Effector CD4-positive, alpha-beta T cell (primary cell): ENCODE measurements at places on chromosomes 6 and 20.
A peak's percentile ranks its signal among the peaks of the same experiment; 100 is the strongest.

DNA sequence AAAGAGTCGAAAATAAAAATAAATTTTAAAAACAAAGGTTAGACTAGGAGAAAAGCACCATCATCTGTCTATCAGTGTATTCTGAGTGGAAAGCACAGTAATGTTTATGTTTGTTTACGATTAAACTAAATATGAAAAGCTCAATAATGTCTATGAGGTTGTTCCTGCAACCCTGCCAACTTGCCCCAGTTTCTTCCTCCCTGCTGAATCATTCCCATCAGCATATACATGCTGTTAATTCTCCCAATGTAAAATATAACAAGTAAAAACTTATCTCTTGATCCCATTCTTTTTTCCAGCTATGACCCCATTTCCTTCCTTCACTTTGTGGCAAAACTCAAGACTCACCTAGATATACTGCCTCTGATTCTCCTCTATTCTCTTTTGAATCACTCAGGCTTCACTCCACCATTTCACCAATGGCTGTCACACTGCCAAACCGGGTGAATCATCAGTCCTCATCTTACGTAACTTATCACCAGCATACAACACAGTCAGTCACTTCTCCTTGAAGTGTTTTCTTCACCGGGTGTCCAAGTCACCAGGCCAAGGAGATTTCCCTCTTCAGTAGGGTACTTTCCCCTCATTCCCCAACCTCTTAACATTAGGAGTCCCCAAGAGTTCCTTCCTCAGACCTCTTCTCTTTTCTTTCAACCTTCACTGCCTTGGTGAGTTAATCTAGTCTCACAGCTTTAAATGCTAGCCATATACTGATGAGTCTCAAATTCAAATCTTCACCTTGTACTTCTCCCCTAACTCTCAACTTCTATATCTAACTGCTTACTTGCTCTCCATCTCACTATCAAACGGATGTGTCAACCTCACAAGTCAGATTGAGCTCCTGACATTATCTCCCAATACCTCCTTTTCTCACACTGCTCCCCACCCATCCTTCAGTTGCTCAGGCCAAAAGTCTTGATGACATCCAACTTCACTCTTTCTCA lies 6.2 kb downstream of the TMEM242 start:
- DNase-seq, result no peak

GRCh38 chr6:1596088-1596852 lies 13.4 kb upstream of the FOXC1 start:
- peak; percentile 49 for DNase-seq

DNA sequence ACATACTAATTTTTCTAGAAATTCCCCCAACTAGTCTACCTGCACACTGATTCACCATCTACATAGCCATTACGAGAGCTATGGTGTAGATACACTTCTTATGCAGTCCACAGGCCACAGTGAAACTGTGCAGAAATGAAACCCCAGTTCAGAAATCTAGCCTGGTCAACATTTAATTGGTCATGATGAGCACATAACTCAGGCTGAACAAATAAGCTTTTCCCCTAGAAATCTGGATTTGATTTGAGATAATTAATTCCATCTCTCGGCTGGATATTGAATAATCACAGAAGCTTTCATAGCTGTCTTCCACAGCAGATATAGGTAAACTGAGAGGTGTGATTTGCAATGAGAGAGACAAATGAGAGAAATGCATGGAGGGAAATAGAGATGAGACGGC lies 22.6 kb upstream of the TINAG start:
- DNase-seq, result no peak

GRCh38 chr6:7106752-7107577 lies 796 bp upstream of the RREB1 start:
- peak; percentile 51 for DNase-seq

- no peak for DNase-seq
Measured at GRCh38 chr6:161134550-161135298, 139.1 kb downstream of the AGPAT4 start.

DNA sequence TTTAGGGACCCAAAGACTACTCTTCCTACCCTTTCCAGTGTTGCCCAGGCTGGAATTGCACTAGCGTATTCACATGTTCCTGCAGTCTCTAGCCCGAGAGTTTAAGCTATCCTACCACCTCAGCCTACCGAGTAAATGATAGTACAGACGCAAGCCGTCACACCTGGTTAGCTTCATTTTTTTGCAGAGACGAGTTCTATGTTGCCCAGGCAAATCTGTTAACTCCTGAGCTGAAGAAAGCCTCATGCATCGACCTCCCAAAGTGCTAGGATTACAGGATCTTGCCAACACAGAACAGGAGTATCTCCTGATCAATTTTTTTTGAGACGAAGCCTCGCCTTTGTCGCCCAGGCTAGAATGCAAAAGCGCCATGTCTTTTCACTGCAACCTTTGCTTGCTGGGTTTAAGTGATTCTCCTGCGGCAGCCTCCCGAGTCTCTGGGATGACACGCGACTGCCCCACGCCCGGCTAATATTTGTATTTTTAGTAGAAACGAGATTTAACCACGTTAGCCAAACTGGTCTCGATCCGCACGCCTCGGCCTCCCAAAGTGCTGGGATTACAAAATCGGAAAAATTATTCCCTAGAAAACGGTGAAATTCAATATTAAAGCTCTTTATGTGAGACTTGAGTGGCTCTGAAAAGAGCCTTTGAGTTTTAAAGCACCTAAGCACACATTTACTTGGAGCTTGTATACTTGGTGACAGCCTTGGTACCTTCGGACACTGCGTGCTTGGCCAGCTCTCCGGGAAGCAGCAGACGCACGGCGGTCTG lies 128.5 kb downstream of the HFE start:
- no peak for DNase-seq

GRCh38 chr6:33934731-33935270 lies 131.0 kb upstream of the MLN start:
- no peak for DNase-seq

DNA sequence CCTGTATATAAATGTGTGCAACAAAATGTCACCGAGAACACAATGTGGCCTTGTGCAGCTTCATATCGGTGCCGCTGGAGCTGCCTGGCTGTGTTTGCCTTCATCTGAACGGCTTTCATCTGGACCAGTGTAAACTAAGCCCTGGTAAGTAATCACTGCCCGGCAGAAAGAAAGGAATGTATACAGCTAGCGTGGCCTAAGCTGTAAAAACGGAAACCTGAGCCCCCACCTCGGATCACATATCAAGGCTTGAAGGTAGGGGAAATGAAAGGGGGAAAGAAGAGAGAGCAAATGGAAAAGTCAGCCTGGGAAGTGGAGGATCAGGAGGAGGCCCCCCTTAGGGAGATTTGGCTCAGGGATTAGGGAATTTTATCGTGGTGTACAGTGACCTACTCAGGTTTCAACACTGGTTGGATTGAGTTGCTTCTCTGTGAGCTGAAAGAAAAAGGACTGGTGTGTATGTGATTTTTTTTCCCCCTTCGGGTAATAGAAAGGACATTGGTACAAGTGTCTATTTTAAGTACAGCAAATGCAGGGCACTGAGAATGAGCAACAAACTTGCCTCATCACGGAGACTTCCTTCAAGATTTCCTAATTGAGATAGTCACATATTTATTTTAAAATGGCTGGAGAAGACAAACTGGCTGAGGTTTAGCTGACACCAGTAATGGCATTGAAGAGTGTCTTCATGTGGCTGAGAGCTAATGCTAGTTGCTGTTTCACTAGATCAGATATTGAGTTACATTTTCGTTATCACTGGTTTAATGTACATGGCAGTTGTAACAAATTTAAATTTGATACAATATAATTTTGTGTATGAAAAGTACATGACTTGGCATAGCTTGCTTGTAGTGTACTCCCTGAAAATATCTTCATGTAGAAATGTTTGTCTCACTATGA lies 3.5 kb downstream of the SOBP start:
- DNase-seq, result no peak

DNA sequence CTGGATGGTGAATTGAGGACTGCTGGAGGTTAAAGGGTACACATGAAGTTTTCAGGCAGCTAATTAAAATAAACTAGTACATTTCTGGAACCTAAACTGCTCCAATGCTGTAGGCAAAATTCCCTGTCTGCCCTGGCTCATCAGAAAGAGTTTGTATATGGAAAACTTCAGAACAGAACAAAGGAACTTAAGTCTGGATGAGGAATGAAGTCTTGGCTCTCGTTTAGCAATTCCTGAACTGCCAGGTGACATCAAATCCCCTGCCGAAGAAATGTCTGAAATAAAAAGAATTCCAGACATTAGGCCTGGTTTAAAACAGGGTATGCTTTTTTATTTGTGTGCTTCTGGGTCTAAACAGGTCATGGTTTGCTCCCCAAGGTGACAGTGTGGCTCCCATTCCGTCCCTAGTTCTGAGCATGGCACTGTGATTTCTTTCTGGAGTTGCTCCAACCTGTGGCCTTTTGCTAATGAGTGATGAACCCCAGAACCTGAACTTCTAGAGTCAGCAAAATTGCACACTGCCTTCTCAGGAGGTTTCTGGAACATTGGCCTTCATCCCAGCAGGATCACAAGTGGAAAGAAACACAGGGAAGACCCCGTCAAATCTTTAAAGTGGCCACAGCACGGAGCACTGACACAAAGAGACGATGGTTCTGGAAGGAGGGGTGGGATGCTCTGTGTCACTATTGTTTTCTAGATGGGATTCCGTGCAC lies 129.4 kb upstream of the NAA20 start:
- DNase-seq, result no peak

DNA sequence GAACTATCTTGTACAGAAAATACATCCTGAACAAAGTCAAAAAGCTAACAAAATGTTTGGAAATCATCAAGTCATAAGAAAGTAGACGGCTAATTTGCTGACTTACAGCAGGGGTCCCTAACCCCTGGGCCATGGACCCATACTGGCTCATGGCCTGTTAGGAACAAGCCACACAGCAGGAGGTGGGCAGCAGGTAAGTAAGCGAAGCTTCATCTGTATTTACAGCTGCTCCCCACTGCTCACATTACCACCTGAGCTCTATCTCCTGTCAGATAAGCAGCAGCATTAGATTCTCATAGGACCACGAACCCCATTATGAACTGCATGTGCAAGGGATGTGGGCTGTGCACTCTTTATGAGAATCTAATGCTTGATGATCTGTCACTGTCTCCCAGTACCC lies 115.5 kb downstream of the CDK19 start:
- no peak for DNase-seq

DNA sequence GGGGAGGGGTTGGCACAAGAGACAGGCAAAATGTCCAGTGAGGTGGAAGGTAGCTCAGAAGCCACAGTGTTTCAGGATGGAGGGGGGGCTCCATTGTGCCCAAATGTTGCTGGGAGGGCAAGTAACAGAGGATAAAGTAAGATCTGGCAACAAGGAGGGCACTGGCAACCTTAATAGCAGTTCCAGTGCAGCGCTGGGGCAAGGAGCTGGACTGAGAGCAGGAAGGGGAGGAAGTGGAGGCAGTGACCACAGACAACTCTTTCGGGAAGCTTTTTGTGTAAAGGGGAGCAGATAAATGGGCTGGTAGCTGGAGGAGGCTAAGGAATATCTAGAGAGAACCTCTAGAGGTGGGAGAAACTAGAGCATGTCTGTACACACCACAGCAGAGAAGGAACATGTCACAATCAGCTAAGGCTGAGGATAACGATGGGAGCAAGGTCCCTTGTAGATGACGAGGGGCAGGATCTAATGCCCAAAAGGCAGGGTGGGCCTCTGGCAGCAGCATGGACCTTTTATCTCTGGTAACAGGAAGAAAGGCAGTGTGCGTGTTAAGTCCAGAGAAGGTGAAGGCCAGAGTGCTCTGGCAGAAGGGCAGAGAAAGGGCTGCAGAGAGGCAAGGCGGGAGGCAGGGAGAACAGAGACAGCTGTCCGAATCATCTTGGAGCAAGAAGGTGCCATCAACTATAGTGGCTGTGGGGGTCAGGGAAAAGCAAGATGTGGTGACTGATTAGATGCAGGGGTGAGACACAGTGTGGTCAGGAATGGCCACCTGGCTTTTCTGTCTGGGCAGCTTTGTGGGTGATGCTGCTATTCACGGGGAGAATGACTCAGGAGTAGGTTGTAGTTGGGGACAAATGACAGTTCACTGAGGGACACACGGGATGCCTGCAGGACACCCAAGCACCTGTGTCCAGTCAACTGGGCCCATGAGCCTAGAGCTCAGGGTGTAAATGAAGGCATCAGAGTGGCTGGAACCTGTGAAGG lies 17.4 kb downstream of the TMEM242 start:
- no peak for DNase-seq

DNA sequence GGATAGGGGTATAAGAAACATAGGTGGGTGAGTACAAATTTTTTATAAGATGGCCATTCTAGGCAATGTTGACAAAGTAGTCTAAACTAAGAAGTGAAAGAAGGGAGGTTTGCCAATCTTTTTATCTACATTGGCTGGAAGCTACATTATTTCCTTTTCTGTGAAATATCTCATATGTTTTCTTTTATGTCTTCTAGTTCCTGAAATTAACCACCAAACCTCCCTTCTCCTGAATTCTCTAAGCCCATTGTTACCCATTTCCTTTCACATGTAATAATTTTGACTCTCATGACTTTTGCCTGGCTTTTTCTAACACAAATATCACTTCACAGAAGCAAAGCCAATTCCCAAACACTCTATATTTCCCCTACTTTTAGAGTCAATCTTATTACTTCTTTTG lies 496.2 kb upstream of the JAG1 start:
- DNase-seq, result no peak

DNA sequence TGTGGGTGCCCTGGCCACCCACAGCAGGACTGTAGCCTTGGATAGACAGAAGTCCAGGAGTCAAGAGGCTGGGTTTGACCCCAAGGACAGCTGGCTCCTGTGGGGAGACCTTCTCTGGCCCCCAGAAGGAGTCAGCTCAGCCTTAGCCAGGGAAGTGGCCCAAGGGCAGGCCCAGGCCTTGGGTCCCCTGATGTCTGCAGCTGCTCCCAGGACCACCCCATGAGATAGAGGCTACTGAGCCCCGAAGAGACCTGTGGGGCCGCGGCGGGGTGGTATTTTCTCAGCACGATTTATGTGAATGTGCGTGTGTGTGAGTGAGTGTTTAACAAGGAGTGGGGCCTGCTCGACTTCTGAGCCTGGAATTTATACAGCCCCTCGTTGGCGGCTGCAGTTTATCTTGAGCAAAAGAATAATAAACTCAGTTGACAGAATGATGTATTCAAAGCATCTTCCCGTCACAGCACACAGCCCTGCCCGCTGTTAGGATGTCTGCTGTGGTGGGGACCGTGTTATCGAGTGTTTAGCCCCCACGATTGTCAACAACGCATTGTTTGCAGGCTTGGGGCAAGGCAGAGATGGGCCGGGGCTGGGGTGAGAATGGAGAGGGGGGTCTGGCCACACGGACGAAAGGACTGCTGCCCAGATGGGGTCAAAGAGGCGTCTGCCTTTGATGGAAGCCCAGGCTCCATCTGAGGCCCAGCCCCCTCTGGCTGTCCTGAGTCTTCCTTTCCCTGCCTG lies 163.3 kb downstream of the VEGFA start:
- DNase-seq, result no peak

DNA sequence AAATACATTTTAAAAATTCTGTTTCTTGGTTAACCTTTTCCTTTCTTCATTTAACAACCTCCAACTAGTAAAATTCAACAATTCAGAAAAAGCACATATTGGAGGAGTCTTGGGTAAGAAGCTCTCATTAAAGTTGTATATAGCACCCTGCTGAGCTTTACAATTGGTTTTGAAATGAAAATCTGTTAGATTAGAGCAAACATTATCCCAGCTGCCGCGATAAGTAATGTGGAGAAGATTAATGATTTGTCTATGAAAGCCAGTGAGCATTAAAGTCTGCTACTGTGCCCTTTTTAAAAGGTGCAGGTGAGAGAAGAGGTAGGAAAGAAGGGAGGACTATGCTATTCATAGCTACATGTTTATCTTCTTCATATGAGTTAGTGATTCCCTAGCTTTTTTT lies 201.5 kb downstream of the ZFAND3 start:
- DNase-seq, result no peak

GRCh38 chr6:169263836-169264608 lies 10.4 kb upstream of the THBS2 start:
- DNase-seq, result no peak
